ENCODE measurements at places on chromosomes 5 and 9. TPM values are rescaled to one million over a fixed set of nuclear protein-coding genes. Genes with fewer than 3 reads are reported as not detected.

Gene IFNB1
- 0.07 TPM for polyA plus RNA-seq

Gene OTP
- not detected for polyA plus RNA-seq

Gene CAMLG
- 10.0 TPM for polyA plus RNA-seq

Gene ZDHHC12
- polyA plus RNA-seq: 36.3 TPM

Gene SEMA5A
- 0.27 TPM for polyA plus RNA-seq

Gene ABO
- not detected for polyA plus RNA-seq

Gene LCN9
- polyA plus RNA-seq: not detected

Gene ACSL6
- 0.18 TPM for polyA plus RNA-seq

Gene ZCCHC10
- 41.1 TPM for polyA plus RNA-seq

Gene DAB2
- polyA plus RNA-seq: 7.5 TPM

Gene PCDHB14
- 0.13 TPM for polyA plus RNA-seq
